ENCODE measurements at places on chromosomes 4 and X. TPM values are rescaled to one million over a fixed set of nuclear protein-coding genes. Genes with fewer than 3 reads are reported as not detected.

DNA sequence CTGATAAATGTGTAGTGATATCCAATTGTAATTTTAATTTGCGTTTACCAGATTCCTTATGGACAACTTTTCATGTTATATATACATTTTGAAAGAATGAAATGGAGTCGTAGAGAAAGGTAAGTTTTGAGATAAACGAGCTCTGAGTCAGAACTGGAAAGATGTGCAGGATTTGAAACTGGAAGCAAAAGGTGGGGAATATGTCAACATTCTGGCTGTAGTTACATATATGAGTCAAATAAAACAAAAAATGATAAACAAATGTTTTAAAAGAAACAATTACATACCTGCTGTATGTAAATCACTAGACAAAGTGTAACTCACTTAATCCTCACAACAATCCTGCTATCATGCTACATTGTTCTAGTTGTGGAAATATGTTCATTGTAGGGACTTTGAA, 84.0 kb downstream of the LPAR4 start:
- DNase-seq, result no peak

DNA sequence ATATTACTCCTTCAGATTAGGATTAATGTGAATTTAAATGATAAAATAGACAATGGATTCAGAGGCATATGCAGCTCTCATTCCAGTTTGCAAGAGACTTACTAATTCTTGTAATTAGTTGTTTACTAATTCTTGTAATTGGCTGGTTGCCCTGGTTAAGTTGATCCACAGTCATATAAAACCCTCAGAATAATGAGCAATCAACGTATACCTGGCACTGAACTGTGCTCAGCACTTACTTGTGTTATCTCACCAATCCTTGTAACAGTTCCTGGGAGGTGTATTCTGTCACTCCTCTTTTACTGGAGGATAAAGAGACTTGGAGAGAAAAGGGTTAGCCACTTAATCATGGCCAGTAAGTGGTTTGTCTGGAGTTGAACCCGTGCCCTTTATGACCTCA, 10.5 kb downstream of the HERC5 start:
- no peak for DNase-seq

DNA sequence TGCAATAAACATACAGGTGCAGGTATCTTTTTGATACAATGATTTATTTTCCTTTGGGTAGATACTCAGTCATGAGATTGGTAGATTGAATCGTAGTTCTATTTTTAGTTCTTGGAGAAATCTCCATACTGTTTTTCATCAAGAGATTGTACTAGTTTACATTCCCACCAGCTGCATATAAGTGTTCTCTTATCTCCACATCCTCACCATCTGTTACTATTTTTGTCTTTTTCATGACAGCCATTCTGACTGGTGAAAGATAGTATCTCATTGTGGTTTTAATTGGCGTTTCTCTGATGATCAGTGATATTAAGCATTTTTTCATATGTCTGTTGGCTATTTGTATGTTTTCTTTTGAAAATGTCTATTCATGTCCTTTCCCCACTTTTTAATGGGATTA, 202.2 kb downstream of the RAPGEF2 start:
- DNase-seq, result no peak

DNA sequence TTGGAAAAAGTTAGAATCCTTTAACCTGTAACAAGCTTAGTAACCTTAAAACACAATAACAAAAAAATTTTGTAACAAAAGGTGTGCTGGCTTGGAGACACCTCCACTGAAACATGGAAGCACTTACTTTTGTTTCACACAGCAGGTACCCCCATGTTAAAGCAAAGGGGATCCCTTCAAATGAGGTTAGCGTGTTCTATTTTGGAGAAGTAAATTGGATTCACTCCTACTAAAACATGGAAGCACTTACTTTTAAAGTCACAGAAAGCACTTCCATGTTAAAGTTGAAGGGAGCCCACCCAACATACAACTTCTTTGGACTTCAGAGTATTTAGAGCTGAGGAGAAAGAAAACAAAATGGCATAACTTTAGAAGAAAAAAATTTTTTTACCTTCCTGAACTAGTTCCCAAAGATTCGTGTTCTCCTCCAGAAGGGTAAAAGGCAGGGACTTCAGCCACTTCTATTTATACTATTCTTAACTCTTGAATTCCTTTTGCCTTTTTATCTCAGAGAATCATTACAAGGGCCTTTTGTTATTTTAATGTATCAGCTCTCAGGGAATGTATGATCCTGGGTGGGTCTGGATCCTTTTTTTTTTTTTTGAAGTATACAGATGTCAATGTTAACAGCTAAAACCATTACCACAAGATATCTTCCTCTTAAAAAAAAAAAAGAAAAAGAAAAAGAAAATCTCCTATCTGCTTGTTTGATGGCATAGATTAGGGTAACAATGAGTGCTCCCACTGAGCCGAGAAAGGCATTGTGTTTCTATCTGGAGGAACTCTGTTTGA, 11.5 kb downstream of the LARP7 start:
- no peak for DNase-seq

GRCh38 chrX:120560405-120560841, 339 bp downstream of the CUL4B start:
- peak; percentile 62 for DNase-seq

- DNase-seq, result no peak
Measured at GRCh38 chr4:163070023-163070422, 96.7 kb downstream of the NAF1 start.

- DNase-seq, result no peak
Measured at GRCh38 chrX:96861661-96862060, 22.0 kb upstream of the RPA4 start.

GRCh38 chrX:70244881-70245280, 10.4 kb downstream of the AWAT1 start:
- DNase-seq, result no peak

DNA sequence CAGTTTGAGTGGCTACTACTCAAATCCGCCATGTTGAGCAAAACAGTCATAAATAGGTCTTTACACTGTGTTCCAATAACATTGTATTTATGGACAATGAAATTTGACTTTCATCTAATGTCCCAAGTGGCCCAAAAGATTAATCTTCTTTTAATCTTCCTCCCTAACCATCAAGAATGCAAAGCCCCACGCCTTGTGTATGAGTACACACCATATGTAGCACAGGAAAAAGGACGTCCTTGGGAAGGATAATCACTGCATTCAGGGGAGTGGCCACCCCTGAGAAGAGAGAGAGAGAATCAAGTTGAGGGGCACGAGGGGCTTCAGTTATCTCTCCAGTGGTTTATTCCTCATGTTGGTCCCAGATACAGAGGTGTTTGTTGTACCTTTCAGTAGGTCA, 33.1 kb downstream of the RBM47 start:
- DNase-seq, result no peak

GRCh38 chr4:38310446-38311043, 350.3 kb downstream of the PTTG2 start:
- DNase-seq, result no peak

- no peak for DNase-seq
Measured at GRCh38 chr4:186832906-186833305, 109.2 kb upstream of the FAT1 start.

GRCh38 chr4:26287756-26288155, 33.1 kb upstream of the RBPJ start:
- no peak for DNase-seq

GRCh38 chrX:148049441-148049840, 68.3 kb downstream of the FMR1NB start:
- DNase-seq, result peak; percentile 4

- no peak for DNase-seq
Measured at GRCh38 chr4:2248044-2248780, 6.3 kb upstream of the HAUS3 start.

GRCh38 chr4:73725985-73726384, 14.4 kb upstream of the CXCL8 start:
- DNase-seq, result no peak

- no peak for DNase-seq
Measured at GRCh38 chrX:148459343-148459742, 41.1 kb upstream of the AFF2 start.

- no peak for DNase-seq
Measured at GRCh38 chr4:71545168-71545567, 206.3 kb downstream of the SLC4A4 start.

- DNase-seq, result no peak
Measured at GRCh38 chr4:163758032-163758431, 263.5 kb downstream of the TMA16 start.

- no peak for DNase-seq
Measured at GRCh38 chr4:3251691-3252479, 2.9 kb downstream of the MSANTD1 start.

- DNase-seq, result no peak
Measured at GRCh38 chrX:131235768-131236545, 53.1 kb downstream of the IGSF1 start.

DNA sequence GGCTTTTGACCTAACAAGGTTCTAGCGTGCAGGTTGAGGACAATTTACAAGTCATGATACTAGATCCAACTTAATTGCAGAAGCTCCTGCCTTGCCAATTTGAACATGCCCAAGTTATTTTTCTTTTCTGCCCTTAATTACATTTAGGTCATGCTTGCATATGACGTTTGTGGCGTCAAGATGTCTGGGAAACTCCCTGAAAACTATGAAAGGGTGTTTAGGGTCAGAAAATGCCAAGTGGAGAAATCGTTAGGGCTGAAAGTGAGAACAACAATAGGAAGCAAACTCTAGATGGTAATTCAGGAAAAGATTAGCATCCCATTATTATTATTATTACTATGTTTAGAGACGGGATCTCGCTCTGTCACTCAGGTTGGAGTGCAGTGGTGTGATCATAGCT, 38.2 kb upstream of the PLAC8 start:
- no peak for DNase-seq

DNA sequence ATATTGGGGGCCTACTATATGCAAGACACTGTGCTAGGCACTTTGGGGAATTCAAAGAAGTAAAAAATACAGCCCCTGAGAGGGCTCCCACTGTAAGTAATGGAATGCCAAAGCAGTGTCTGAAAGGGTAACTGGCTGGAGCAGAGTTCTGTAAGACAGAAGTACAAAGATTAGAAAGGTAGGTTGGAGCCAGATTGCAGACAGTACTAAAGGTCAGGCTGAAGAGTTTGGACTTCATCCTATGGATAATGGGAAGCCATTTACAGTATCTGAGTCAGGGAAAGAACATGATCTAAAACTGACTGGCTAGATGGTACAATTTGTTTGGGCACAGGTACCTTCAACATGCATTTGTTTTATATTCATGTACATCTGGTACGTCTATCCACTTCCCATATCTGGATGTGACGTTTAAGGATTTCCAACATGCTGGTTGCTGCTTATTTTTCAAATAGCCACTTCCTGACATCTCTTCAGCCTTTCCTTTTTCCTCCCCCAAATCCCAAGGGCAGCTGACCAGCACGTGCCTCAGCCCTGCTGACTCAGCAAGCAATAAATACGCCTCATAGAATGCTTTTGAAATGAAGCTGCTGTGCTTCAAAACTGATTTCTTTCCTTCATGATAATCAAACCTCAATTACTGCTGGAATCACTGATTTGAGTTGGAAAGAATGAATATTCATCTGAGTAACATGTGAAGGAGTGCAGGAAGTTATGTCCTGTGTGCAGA, 9.5 kb downstream of the ENOX2 start:
- no peak for DNase-seq

DNA sequence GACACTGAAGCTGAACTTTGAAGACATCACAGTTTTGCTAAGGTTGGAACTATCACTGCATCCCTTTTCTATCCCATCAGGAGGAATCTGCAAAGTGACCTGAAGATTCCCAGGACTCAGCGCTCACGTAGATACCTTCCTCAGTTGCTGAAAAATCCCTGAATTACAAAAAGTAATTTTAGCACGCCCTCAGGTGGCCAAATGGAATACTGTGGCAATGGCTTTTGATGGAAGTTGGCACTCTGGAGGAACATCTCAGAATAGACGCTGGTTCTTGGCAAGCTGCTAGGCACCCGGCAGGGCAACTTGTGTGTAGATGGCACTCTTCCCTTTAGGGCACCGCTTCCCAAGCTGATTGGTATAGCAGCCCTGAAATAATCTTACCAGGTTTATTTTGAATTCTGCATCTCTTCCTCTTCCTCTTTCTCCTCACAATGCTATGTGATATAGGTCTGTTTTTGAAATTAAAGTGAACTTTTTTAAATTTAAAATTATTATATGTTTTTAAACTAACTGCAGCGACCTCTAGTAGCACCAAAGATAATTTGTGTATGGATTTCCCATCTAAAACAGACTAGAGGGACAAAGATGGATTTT, 16.3 kb upstream of the ESX1 start:
- DNase-seq, result no peak

SLITRK4 gene
- polyA plus RNA-seq, result 21.4 TPM

DMRTC1B gene
- 4.3 TPM for polyA plus RNA-seq

SRPK3 gene
- 1.7 TPM for polyA plus RNA-seq

PDZD4 gene
- 13.7 TPM for polyA plus RNA-seq

SHROOM3 gene
- 24.2 TPM for polyA plus RNA-seq

AFP gene
- polyA plus RNA-seq, result 110 TPM

HSFX3 gene
- polyA plus RNA-seq, result not detected

SAGE1 gene
- polyA plus RNA-seq, result not detected

DSPP gene
- not detected for polyA plus RNA-seq

NUP62CL gene
- 11.6 TPM for polyA plus RNA-seq

Measured in left renal pelvis (tissue), 4 donors.